Activated CD4-positive, alpha-beta T cell treated with anti-CD3 and anti-CD28 coated beads for 36 hours (primary cell): ENCODE measurements at places on chromosomes 6 and 20. TPM values are rescaled to one million over a fixed set of nuclear protein-coding genes. Genes with fewer than 3 reads are reported as not detected.

DNA sequence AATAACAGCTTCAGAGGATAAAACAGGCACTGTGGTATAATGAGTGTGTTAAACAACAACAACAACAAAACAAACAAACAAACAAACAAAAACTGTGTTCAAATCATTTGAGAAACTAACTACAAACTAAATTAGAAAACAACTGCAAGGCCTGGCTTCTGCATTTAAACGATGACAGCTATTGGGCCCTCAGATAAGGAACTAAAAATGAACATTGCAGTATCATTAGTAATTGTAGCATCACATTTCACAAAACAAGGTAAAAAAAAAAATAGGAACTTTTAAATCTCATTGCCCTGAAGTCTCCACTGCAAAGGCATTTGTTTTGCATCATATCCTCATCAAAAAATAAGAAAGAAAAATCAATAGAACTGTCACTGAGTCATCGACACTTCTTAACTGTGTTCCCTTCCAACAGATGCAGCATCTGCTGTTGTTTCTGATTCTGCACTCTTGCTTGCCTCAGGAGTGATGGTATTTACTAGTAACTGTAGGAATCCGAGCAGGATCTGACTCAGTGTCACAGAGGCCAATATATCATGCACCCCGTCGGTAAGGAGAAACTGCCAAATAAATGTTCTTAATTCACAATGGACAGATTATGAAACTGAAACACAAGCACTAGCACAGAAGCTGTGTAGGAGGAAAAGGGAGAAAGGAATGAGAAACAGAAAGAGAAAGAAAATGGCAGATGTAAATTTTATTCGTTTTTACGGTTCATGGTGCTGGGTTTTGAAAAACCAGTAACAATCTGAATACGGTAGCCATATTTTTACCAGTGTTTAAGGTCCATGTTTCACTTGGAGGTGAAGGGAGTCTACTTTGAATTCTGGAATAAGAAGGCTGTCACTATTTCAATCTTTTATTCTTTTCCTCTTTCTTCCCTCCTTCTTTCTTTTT, 365.7 kb upstream of the EPHA7 start:
- H3K4me1 ChIP-seq = no peaks in the 10 kb centered on the region
- no peak overlapping the region for H3K4me3 ChIP-seq
- H3K27me3 ChIP-seq = no peaks in the 10 kb centered on the region
- DNase-seq = no peak

DNA sequence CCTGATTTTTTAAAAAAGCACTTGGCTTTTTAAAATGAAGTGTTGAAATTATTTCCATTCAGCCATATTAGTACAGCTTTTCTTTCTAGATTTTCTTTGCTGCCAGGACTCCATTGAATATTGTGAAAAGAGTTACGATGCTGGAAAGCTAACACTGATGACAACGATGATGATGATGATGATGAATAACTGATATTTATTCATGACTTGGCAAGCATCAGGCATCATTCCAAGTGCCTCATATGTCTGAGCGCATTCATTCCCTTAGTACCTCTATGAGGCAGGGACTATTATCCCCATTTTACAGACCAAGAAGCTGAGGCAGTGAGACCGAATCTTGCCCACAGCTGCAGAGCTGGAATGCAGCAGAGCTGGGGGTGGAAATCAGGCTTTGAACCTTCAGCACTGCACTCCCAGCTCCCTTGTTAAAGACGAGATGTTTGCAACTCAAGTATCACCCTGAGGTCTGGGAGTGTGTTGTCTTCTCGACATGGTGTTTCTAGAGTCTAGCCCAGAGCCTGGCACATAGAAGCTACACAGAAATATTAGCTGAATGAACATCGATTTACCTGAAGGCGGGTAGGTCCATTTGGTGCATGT, 85.5 kb upstream of the FRMD1 start:
- H3K27me3 ChIP-seq = peaks cover 2% of the 10 kb centered on the region
- H3K4me3 ChIP-seq = no peak overlapping the region
- H3K36me3 ChIP-seq = peaks cover 2% of the 10 kb centered on the region
- no peak overlapping the region for H3K27ac ChIP-seq
- peaks cover 10% of the 10 kb centered on the region for H3K4me1 ChIP-seq
- no peak for DNase-seq

- H3K4me3 ChIP-seq = no peak overlapping the region
- H3K27ac ChIP-seq = no peak overlapping the region
- DNase-seq = no peak
Measured at GRCh38 chr20:60331688-60332300, 373.6 kb downstream of the CDH26 start.

DNA sequence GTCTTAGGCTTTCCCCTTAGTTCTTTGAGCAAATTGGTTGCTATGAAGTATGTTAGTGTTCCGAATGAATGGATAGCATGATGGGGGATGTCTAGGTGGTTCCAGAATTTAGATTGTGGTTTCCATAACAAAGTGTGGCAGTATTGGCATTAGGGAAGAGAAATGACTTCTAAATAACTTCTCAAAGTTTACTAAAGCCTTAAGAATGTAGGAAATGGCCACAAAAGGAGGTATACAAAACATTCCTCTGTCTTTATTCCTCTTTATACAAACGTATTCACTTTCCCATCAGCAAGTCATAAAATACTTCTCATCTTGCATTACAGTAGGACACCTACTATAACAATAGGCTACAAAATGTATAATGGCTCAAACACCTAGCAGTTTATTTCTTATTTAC, 279.6 kb downstream of the ESR1 start:
- no peaks in the 10 kb centered on the region for H3K36me3 ChIP-seq
- no peaks in the 10 kb centered on the region for H3K4me1 ChIP-seq
- no peak overlapping the region for H3K4me3 ChIP-seq
- H3K27me3 ChIP-seq = no peaks in the 10 kb centered on the region

GRCh38 chr6:55825402-55826051, 49.9 kb downstream of the BMP5 start:
- no peak overlapping the region for H3K4me3 ChIP-seq
- H3K36me3 ChIP-seq = no peaks in the 10 kb centered on the region
- H3K4me1 ChIP-seq = no peaks in the 10 kb centered on the region
- no peak overlapping the region for H3K27ac ChIP-seq
- DNase-seq = no peak
- H3K27me3 ChIP-seq = no peaks in the 10 kb centered on the region

GRCh38 chr6:150256618-150257272, 112.1 kb upstream of the IYD start:
- peaks cover 36% of the 10 kb centered on the region for H3K27me3 ChIP-seq
- peaks cover 30% of the 10 kb centered on the region for H3K4me1 ChIP-seq
- H3K4me3 ChIP-seq = no peak overlapping the region
- DNase-seq = no peak

GRCh38 chr6:111734068-111735061, 128.7 kb upstream of the TRAF3IP2 start:
- no peaks in the 10 kb centered on the region for H3K27me3 ChIP-seq
- peak overlapping the region; percentile 66 for H3K27ac ChIP-seq
- peaks cover 93% of the 10 kb centered on the region for H3K36me3 ChIP-seq
- no peak overlapping the region for H3K4me3 ChIP-seq
- no peak for DNase-seq
- H3K4me1 ChIP-seq = peaks cover 92% of the 10 kb centered on the region

DNA sequence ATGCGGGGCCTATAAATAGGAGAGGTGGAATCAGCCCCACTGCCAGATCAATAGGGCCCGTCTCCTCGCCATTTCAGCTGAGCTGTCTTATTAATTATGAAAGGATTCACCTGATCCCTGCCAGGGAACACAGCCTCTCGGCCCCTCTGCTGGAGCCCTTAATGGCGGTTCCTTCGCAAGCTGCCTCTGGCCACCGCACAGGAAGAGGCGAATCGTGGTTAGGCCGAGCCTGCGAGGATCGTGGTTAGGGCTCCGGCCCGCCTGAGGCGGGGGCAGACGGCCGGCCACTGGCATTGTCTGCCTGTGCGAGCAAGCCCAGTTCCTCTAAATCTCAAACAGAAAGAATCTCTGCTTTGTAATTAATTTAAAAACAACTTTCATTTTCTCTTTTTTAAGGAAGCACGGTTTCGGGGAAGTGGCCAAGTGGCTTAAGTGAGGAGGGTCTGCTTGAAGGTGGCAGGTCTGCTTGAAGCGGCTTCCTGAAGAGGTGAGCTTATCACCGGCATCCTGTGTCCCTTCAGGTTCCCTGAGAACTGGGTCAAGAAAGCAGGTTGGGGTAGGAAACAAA, 9.2 kb downstream of the NRN1 start:
- H3K36me3 ChIP-seq = peaks cover 5% of the 10 kb centered on the region
- peaks cover 82% of the 10 kb centered on the region for H3K27me3 ChIP-seq
- H3K4me3 ChIP-seq = peak overlapping the region; percentile 71
- no peak overlapping the region for H3K27ac ChIP-seq

- H3K36me3 ChIP-seq = no peaks in the 10 kb centered on the region
- H3K4me3 ChIP-seq = no peak overlapping the region
- no peak for DNase-seq
- H3K4me1 ChIP-seq = no peaks in the 10 kb centered on the region
- H3K27me3 ChIP-seq = peaks cover 7% of the 10 kb centered on the region
Measured at GRCh38 chr20:40525351-40525750, 163.7 kb downstream of the MAFB start.

DNA sequence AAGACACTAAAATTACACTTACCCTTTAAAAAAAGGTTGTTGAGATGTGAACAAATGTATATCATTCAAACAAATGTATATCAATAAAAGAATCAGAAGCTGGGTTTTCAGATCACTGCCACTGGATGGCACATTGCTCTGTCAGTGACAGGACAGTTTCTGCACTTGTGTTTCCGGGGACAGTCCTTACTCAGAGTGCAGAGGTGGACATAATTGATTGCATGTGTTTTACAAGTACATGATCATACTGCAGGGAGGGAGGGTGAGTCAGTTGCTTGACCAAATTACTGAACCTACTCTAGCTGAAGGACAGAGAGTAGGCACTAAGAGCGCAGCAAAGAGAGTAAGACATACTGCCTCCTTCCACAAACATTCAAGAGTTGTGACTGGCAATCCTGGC, 302.3 kb downstream of the TENT5A start:
- H3K27ac ChIP-seq = no peak overlapping the region
- no peak for DNase-seq
- no peak overlapping the region for H3K4me3 ChIP-seq
- H3K4me1 ChIP-seq = no peaks in the 10 kb centered on the region
- H3K36me3 ChIP-seq = no peaks in the 10 kb centered on the region

DNA sequence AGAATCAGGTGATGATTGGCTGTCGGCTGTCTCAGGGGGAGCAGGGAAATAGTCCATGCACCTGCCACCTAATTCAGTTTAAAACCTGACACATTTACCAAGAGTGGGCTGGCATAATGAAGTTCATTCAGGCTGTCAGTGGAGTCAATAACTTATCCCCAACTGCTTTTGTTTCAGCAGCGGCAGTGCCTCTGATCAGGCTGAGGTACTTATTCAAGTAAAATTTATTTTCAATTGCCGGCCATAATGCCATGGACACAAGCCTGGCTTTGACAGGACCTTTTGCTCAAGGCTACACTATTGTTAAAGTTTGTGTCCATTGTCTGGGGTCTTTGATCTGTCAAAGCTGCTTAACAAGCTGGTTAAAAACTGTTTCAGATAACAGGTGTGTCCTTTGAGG, 20.6 kb downstream of the OLIG3 start:
- no peaks in the 10 kb centered on the region for H3K36me3 ChIP-seq
- no peaks in the 10 kb centered on the region for H3K4me1 ChIP-seq
- H3K27me3 ChIP-seq = peaks cover 19% of the 10 kb centered on the region
- H3K27ac ChIP-seq = no peak overlapping the region
- H3K4me3 ChIP-seq = no peak overlapping the region
- DNase-seq = no peak

The BRD2 gene
- total RNA-seq = 230 TPM

The HS3ST5 gene
- not detected for total RNA-seq

The GPLD1 gene
- 0.67 TPM for total RNA-seq

The ASIP gene
- total RNA-seq = not detected

The SLC2A10 gene
- not detected for total RNA-seq

The POU5F1 gene
- not detected for total RNA-seq

The SDCBP2 gene
- 2.8 TPM for total RNA-seq
